Neural crest cell (in vitro differentiated cells): ENCODE measurements at places on chromosomes 1 and 21. TPM values are rescaled to one million over a fixed set of nuclear protein-coding genes. Genes with fewer than 3 reads are reported as not detected.

TCEANC2 gene
- 8.5 and 8.7 TPM in 2 replicates for total RNA-seq

DNA sequence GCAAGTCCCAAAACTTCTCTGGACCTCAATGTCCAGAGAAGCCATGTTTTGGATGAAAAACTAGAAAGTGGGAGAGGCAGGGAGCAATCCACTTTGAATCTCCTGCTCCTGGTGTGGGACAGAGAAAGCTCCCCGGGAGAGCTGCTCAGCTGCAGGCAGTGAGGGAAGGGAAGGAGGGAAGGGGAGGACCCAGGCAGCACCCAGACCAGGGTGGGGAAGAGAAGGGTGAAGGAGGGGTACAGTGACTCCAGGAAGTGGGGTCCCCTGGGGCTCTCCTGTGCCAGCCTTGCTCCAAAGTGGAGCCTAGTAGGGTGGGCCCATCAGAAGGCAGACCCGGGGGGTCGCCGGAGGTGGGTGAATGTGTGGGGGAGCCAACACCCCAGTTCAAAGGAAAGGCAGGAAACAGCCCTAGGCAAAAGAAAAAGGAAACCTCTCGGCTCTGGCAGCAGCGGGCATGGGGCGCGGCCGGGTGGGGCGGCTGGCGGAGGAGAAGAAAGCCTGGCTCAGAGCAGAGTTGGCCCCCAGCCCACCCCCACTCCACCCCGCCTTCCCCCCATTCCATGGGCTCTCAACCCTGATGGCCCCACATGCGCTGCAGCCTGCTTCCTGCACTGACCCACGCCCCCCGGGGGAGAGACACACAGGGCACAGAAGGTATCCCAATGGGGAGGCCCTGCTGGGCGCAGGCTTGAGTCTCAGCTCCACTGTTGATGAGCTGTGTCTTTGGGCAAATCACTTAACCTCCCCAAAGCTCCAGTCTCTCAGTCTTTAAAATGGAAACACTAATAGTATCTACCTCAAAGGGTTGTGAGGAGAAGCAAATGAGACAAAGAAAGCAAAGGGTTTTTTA, 5.7 kb downstream of the LGR6 start:
- no peak for DNase-seq
- no peak overlapping the region for H3K4me3 ChIP-seq
- H3K27me3 ChIP-seq: peaks cover 40% of the 10 kb centered on the region
- no peak overlapping the region for H3K27ac ChIP-seq
- no peaks in the 10 kb centered on the region for H3K36me3 ChIP-seq

LHX4 gene
- total RNA-seq: 0.91 and 0.96 TPM in 2 replicates

DNA sequence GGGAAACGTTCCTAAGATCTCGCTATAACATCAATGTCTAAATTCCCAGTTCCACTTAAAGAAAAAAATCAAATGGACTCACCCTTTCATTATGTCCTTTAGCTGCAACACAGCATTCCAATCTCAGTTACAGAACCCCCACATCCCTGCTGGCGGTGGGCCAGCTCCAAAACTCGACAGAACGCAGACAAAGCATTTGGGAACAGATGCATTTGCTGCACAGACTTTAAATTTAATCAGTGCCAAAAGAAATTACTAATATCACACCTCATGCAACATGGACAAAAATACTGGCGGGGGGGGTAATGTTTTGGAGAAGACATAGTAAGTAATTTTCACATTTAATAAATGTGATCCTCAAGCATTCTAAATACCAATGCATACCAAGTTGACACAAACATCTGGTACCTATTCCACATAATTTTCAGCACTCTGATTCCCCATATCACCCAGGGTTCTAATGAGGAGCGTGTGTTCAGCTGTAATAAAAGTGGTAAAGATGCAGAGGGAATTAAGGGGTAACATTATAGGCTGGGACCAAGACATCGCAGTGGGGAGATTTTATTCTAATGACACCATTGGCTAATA, 79.7 kb downstream of the TGFBR3 start:
- no peak overlapping the region for H3K4me3 ChIP-seq
- no peaks in the 10 kb centered on the region for H3K27me3 ChIP-seq
- peaks cover 18% of the 10 kb centered on the region for H3K4me1 ChIP-seq
- peak overlapping the region; percentile 21 for H3K27ac ChIP-seq
- H3K36me3 ChIP-seq: peaks cover 3% of the 10 kb centered on the region

GRCh38 chr1:181448461-181448860, 34.9 kb upstream of the CACNA1E start:
- no peak overlapping the region for H3K27ac ChIP-seq
- no peak for DNase-seq
- no peak overlapping the region for H3K4me3 ChIP-seq
- H3K4me1 ChIP-seq: peaks cover 7% of the 10 kb centered on the region

- no peak overlapping the region for H3K4me3 ChIP-seq
- H3K27me3 ChIP-seq: no peaks in the 10 kb centered on the region
- DNase-seq: no peak
- H3K27ac ChIP-seq: no peak overlapping the region
- no peaks in the 10 kb centered on the region for H3K36me3 ChIP-seq
Observed at GRCh38 chr1:183476081-183476480, 3.8 kb downstream of the SMG7 start.

DNA sequence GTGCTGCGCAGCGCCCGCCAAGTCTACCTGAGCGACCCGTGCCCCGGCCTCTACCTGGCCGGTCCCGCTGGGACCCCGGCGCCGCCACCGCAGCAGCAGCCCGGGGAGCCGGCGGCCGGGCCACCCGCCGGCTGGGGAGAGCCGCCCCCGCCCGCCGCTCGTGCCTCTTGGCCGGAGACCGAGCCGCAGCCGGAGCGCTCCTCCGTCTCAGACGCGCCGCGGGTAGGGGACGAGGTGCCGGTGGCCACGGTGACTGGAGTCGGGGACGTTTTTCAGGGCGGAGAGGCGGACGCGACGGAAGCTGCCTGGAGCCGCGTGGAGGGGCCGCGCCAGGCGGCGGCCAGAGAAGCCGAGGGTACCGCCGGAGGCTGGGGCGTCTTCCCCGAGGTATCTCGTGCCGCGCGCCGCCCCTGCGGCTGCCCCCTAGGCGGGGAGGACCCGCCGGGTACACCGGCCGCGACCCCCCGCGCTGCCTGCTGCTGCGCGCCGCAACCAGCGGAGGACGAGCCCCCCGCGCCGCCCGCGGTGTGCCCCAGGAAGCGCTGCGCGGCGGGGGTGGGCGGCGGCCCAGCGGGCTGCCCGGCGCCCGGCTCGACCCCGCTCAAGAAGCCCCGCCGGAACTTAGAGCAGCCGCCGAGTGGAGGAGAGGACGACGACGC, 646 bp downstream of the IER5 start:
- peaks cover 38% of the 10 kb centered on the region for H3K4me1 ChIP-seq
- peak; percentile 40 for DNase-seq
- peak overlapping the region; percentile 99 for H3K4me3 ChIP-seq
- H3K27ac ChIP-seq: no peak overlapping the region
- H3K36me3 ChIP-seq: no peaks in the 10 kb centered on the region
- peaks cover 5% of the 10 kb centered on the region for H3K27me3 ChIP-seq

DNA sequence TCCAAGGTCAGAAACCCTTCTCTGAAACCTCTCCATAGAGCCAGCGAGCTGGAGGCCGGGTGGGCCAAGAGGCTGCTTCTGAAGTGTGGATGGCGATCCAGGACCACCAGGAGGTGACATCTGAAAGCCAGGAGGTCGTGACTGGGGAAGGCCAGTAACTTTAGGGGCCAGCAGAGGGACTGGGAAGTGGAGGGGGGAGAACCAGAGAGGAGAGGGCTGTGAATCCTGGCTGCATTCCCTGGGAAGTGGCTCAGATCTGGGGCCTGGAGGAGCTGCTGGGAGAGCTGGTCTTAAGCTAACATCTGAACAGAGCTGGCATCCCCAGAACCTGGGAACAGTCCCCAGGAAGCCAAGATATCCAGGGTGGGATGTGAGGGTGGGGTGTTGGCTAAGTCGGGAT, 11.3 kb upstream of the EPHA8 start:
- no peak for DNase-seq
- H3K27ac ChIP-seq: no peak overlapping the region
- H3K27me3 ChIP-seq: peaks cover 47% of the 10 kb centered on the region
- no peak overlapping the region for H3K4me3 ChIP-seq
- peaks cover 25% of the 10 kb centered on the region for H3K4me1 ChIP-seq

GRCh38 chr1:228120857-228121489, 11.9 kb upstream of the MRPL55 start:
- H3K27me3 ChIP-seq: peaks cover 47% of the 10 kb centered on the region
- H3K4me3 ChIP-seq: no peak overlapping the region
- no peak for DNase-seq
- peaks cover 7% of the 10 kb centered on the region for H3K4me1 ChIP-seq

DNA sequence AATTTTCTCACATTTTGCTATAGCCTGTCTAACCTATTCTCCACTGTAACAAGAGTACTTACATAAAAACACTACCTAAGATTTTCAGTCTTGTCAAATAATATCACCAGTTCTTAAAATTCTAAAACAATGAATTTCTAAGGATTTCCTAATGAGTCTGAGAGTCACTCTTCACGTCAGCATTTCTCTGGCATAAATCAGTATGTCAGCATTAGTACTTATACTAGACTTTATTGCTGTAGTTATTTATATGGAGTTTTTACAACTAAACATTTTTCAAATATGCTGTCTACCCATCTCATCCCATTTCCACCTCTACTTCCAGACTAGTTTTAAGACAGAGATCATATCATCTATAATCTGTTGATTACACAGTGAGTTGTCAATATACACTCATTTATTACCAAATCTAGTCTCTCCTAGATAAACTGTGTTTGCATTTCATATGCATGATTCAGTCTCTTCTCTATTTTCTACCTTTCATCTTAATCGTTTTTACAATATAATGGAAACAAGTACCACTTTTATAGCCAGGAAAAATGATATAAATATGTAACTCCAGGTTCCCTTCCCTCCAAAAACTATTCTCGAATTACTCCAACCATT, 32.8 kb downstream of the LIN9 start:
- DNase-seq: no peak
- H3K27me3 ChIP-seq: no peaks in the 10 kb centered on the region
- peaks cover 5% of the 10 kb centered on the region for H3K36me3 ChIP-seq
- H3K27ac ChIP-seq: no peak overlapping the region

TINAGL1 gene
- not detected in 2 replicates for total RNA-seq

GRCh38 chr1:46077644-46078043, 54.8 kb downstream of the PIK3R3 start:
- no peak overlapping the region for H3K27ac ChIP-seq
- H3K4me3 ChIP-seq: no peak overlapping the region
- H3K36me3 ChIP-seq: peaks cover 11% of the 10 kb centered on the region
- no peak for DNase-seq

GRCh38 chr1:228337711-228338520, 68.7 kb downstream of the TRIM11 start:
- H3K36me3 ChIP-seq: no peaks in the 10 kb centered on the region
- no peak overlapping the region for H3K27ac ChIP-seq
- DNase-seq: no peak
- no peaks in the 10 kb centered on the region for H3K27me3 ChIP-seq
- H3K4me3 ChIP-seq: no peak overlapping the region
- no peaks in the 10 kb centered on the region for H3K4me1 ChIP-seq

SYT2 gene
- 2.3 and 2.6 TPM in 2 replicates for total RNA-seq

DNA sequence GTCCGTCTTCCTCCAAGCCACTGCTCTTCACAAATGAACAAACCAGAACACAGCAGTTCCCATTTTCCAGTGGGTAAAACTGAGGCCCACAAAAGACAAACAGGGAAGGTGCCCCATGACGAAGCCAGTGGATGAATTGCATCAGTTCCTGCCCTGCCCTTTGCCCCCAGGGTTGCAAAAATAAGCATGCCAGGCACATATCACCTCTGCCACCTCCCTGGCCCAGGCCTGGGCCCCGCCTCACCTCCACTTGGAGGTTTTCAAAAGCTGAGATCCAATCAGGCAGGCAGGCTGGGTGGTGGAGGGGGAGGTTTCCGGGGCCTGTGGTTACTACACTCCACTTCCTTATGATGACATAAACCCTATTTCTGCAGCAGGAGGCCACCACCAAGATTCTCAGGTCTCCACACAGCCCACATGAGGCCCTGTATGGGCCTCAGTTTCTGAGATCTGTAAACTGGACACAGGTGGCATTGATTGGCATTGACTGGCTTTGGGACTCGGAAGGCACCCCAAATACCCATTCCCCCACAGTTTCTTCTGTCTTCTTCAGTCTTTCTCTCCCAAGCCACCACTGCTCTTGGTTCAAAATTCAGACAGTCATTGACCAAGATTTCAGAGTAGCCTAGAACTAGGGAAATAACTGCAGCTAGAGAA, 4.1 kb downstream of the KIF21B start:
- H3K4me3 ChIP-seq: peak overlapping the region; percentile 49
- H3K27ac ChIP-seq: no peak overlapping the region
- H3K27me3 ChIP-seq: peaks cover 7% of the 10 kb centered on the region

- no peak for DNase-seq
- H3K4me3 ChIP-seq: no peak overlapping the region
- no peak overlapping the region for H3K27ac ChIP-seq
- H3K27me3 ChIP-seq: no peaks in the 10 kb centered on the region
- H3K4me1 ChIP-seq: no peaks in the 10 kb centered on the region
Observed at GRCh38 chr1:237938553-237938952, 47.8 kb upstream of the ZP4 start.

GRCh38 chr1:85065550-85065949, 17.2 kb upstream of the MCOLN3 start:
- no peak overlapping the region for H3K27ac ChIP-seq
- no peak for DNase-seq
- H3K36me3 ChIP-seq: no peaks in the 10 kb centered on the region
- H3K27me3 ChIP-seq: peaks cover 3% of the 10 kb centered on the region

- peak; percentile 73 for DNase-seq
- H3K4me1 ChIP-seq: peaks cover 18% of the 10 kb centered on the region
- no peaks in the 10 kb centered on the region for H3K27me3 ChIP-seq
- H3K4me3 ChIP-seq: no peak overlapping the region
- H3K36me3 ChIP-seq: peaks cover 30% of the 10 kb centered on the region
Observed at GRCh38 chr1:161209790-161210409, 5.2 kb upstream of the FCER1G start.

GRCh38 chr1:161784968-161785367, 18.8 kb downstream of the ATF6 start:
- no peak for DNase-seq
- H3K4me3 ChIP-seq: no peak overlapping the region
- no peaks in the 10 kb centered on the region for H3K4me1 ChIP-seq
- H3K27me3 ChIP-seq: no peaks in the 10 kb centered on the region
- no peak overlapping the region for H3K27ac ChIP-seq

DENND2C gene
- 0.79 and 0.82 TPM in 2 replicates for total RNA-seq

DCST1 gene
- total RNA-seq: not detected in 2 replicates

GRCh38 chr1:119651641-119652040, 3.6 kb upstream of the ZNF697 start:
- H3K4me3 ChIP-seq: peak overlapping the region; percentile 8
- H3K36me3 ChIP-seq: no peaks in the 10 kb centered on the region
- no peak overlapping the region for H3K27ac ChIP-seq
- H3K27me3 ChIP-seq: peaks cover 9% of the 10 kb centered on the region

GBP4 gene
- not detected in 2 replicates for total RNA-seq

DNA sequence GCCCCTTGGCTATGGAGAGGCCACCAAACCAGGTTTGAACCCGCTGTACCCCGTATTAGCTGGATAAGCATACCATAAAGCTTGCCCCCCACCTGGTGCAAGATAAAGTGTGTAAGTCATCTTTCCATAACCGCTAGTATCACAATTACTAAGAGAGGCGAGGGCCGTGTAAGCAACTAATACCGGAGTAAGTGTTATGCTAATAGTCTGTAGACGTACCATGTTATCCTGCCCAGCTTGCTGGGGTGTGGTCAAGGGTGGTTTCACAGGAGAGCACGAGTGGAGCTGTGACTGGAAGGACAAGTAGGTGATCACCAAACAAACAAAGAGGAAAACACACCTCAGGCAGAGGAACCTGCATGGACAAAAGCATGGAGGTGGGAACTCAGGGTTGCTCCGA, 3.6 kb upstream of the TNFRSF1B start:
- peaks cover 14% of the 10 kb centered on the region for H3K27me3 ChIP-seq
- no peaks in the 10 kb centered on the region for H3K36me3 ChIP-seq
- no peak overlapping the region for H3K27ac ChIP-seq
- H3K4me1 ChIP-seq: peaks cover 23% of the 10 kb centered on the region

S100A7A gene
- not detected in 2 replicates for total RNA-seq

- H3K4me1 ChIP-seq: no peaks in the 10 kb centered on the region
- H3K27me3 ChIP-seq: peaks cover 58% of the 10 kb centered on the region
- DNase-seq: no peak
- H3K4me3 ChIP-seq: no peak within 1 kb of the TSS
Observed at GRCh38 chr1:179591592-179592580, at the start of gene TDRD5. TSS of gene TDRD5 (plus strand) at chr1:179591832. CDS start at chr1:179592616, 784 bp downstream.
